Kidney (tissue), 22 donors: ENCODE measurements at places on chromosomes 3 and 15. TPM values are rescaled to one million over a fixed set of nuclear protein-coding genes. Genes with fewer than 3 reads are reported as not detected.

The ARID3B gene
- 6.2 TPM for total RNA-seq

The LNP1 gene
- total RNA-seq, result 4.4 TPM

The GABRR3 gene
- total RNA-seq, result not detected

The ITIH4 gene
- 15.4 TPM for total RNA-seq

The ABTB1 gene
- 29.2 TPM for total RNA-seq

The HESX1 gene
- 0.79 TPM for total RNA-seq

The ADAMTSL3 gene
- 23.4 TPM for total RNA-seq

The CIB2 gene
- 13.7 TPM for total RNA-seq

The KBTBD13 gene
- 0.06 TPM for total RNA-seq

The RTP4 gene
- total RNA-seq, result 8.4 TPM

The ADCY5 gene
- total RNA-seq, result 33.6 TPM

The EFHB gene
- 2.1 TPM for total RNA-seq

DNA sequence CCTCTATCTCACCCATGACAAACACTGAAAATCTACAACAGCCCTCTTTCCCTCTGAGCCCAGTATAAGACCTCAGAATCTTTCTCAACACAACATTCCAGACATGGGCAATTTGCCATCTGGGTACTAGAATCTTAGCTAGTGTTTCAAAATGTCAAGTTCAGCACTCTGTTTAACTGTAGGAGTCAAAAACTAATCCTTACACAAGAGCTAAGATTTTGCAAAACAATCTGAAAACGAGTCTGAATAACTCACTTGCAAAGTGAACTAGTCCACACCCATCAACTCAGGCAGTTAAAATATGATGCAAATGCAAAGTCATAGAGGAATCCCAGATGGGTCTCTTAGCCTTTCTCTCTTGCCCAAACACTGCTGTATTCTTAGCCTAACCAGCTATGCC lies 67.8 kb downstream of the GPR176 start:
- DNase-seq, result no peak

DNA sequence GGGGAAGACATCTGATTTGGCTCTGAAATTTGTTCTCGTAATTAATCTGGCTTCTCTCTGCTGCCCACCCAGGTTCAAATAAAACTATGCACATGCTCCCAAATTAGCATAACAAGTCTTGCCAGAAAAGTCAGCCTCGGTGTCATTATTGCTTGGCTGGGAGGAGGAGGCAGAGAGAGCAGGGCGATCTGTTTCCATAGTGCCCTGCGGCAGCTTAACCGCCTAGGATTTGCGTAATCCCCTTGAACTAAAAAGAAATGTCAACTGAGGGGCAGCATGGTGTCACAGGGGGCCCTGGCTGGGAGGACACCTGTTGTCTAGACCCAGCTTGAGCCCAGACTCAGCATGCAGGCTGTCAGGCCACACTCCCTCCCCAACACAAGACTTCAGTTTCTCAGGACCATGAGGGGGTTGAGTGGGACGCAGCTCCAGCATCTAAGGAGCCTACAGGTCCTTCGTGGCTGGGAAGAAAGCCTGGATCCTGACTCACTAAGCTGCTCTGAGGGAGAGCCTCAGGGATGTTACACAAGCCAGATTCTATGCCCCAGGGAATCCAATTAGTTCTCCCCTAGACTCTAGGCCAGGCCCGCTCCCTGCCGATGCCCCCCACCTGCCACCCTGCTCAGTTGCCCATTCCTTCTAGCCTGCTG lies 17.3 kb downstream of the MRPS11 start:
- peak; percentile 63 for DNase-seq

DNA sequence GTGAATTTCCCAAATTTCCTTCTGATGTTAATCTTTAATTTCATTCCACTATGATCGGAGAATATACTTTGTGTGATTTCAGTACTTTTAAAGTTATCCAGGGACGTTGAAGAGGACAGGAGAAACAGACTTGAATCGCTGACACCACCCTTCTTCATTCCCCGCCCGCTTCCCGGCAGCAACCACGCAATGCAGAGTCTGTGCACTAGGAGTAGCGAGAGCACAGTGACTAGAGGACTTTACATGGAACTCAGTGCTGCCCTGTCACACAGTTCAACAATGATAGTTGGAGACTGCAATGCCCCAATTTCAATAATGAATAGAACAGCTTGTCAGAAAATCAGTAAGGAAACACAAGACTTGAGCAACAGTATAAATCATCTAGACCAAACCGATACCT lies 73.9 kb downstream of the RNF13 start:
- no peak for DNase-seq

DNA sequence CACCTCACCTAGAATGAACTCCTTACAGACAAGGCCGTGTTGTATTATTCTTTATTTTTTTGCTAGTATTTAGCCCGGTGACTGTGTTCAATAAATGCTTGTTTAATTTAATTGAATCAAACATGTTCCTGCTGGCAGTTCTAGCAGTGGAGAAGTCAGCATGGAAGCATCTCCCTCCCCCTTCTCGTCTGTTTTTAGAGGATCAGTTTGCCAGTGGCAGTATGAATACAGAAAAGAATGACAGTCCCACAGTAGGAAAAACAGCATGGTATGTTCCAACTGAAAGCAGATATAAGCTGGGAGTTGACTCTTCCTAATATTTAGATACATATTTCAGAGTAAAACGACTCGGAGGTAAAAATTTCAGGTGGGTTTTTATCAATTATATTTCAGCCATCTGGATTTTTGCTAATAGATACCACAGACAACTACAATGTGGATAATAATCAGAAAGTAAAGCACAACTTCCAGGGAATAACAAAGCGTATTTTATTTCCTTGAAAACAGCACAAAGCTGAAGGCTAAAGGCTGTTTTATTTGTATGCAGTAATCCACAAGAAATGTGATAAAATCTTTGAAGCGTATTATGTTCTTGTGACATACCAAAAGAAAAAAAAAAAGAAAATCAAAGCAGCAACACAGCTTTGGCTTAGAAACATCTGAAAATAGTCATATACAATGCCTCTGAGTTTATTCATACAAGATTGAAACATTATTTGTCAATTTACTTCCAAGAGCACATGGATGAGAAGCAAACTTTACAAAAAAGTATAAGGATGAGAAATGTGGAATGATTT lies 244.5 kb upstream of the KCNMB2 start:
- DNase-seq, result no peak

DNA sequence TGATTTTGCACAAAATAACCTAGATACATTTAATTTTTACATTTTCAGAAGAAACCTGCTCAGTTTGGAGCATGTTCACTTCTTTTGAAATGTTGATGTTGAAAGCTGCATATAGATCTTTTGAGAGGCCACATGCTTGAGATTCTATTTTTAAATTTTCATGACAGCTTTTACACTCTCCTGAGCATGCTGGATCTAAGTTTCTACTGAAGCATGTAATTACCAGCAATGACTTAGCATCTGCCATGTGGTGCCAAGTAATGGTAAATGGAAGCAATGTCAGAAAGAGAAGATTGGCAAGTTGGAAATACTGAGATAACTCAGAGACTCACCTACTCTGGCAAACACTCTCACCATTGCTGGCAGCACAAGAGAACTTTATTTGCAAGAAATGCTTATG lies 310.6 kb downstream of the NSUN3 start:
- DNase-seq, result no peak

DNA sequence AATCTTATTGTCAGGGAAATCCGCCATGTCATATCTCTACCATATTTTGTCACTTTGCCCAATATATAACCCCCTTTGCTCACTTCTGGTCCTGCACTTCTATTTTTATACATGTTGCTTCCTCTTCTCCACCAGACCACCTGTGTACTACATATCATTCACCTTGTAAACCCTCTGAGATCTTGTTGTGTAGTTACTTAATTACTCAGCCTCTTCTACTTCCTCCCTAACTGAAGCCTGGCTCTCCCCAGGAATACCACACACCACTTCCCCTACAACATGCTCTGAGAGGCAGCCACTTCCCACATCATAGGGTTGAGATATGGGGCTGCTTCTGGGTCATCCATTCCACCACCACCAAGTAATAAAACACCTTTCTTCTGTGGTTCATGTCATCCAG lies 10.0 kb downstream of the HEXA start:
- DNase-seq, result no peak

GRCh38 chr3:131972091-131972490 lies 62.7 kb downstream of the CPNE4 start:
- DNase-seq, result no peak

DNA sequence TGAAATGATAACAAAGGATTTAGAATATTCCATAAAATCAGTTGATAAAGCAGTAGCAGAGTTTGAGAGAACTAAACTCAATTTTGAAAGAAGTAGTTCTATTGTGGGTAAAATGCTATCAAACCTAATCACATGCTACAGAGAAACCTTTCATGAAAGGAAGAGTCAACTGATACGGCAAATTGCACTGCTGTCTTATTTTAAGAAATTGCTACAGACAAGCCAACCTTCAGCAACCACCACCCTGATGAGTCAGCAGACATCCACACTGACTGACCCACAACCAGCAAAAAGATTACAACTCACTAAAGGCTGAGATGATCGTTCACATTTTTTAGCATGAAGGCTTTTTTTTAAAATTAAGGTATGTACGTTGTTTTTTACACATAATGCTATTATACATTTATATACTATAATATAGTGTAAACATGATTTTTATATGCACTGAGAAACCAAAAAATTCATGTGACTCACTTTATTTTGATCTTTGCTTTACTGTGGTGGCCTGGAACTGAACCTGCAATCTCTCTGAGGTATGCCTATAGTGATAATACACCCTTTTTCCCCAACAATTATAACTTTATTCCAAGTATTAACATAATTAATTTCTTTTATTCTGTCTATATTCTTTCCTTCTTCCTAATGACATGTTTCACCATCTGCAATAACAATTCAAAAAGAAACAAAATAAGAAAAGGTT lies 109.9 kb downstream of the TBC1D5 start:
- no peak for DNase-seq

DNA sequence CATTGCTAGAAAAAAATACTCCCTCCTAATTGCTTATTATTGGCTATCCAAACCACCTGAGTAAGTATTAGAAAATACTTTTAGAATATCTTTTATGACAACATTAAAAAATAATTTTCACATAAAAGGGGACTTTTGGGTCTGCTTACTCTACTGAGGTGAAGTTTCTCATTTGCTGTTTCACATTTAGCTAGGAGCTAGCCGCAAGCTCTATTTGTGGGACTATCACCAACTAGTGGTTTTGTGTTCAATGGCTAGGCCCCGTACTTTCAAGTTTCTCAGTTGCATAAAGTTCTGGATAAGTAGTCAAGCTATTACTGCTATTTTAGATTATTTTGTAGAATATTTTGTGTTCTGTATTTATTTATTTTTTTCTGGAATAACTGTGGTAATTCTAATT lies 244.2 kb upstream of the SLITRK3 start:
- DNase-seq, result no peak

DNA sequence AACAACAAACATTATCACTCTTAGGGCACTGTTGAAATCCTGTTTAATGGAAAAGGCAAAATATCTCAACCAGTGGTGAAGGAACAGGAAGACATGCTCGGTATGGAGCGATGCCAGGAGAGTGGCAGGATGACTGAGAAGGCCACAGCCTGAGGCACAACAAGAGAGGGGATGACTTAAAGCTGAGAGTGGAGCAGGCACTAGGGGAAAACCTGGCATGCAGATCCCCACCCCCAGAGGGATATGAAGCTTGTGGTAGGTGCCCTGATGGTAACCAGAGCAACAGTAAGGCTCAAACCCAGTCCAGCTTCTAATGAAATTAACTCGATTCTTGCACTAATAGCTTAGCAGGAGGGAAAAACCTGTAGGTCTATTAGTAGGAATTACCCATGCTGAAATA lies 40.4 kb downstream of the LYSMD4 start:
- DNase-seq, result no peak
